Stimulated activated naive CD4-positive, alpha-beta T cell (primary cell): ENCODE measurements at places on chromosomes 11 and 22.

DNA sequence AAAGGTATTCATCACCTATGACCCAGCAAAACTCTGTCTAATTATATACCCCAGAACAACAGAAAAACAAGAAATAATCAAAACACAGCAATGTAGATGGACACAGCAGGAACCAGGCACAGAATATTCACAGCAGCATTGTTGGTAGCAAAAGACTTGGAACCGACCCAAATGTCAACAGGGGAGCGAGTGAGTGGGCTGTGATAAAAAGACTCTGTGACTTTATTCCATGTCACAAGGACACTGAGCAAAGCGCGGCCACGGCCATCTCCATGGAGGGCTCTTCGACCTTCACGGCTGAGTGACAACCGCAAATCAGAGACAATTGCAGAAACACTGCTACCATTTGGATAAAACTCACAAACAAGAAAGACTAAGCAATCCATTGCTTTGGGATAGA is 1373.1 kb downstream of the TBC1D22A start:
- DNase-seq: no peak

- DNase-seq: no peak
Observed at GRCh38 chr11:63595296-63595695, 18.9 kb downstream of the PLAAT3 start.

DNA sequence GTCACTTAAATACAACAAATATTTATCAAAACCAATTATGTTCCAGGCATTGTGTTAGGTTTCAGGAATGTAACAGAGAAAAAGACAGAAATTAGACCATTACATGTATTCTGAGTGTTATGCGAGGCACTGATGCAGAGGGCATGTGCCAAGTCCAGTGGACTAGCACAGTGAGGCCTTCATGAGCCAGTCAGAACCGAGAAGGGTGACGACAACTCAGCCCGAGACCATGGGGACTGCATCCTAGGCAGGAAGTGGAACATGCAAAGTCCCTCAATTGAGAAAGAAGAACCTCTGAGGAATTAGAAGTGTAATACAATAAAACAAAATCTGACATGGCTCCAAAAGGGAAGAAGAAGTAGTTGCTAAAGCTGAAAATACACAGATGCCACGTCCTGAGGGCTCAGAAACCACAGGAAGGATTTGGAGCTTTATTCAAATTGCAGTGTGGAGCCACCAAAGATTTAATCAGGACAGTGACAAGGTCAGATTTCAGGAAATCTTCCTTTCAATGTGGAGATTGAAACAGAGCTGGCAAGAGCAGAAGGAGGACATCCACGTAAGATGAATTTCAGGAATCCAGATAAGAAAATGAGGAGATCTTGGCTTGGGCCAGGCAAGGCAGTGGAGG is 529.6 kb downstream of the NTM start:
- DNase-seq: no peak

DNA sequence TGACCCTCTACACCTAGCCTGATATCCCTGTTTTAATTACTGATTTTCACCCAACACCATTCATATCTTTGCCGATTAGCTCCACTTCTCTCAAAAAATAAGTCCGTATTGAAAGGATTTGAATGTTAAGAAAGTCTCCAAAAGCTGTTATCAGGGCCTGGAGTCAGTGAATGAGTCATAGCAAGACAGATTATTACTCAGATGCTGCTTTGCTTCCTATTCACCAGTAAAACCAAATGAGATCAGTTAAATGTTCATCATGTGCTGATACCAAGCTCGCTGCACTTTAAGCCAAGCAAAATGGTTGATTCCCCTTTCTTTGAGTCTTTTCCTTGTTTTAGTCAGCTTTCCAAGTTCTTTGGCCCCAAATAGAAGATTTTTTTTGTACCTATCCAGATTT is 228.4 kb downstream of the FAT3 start:
- DNase-seq: no peak

GRCh38 chr22:40199852-40200251 is 22.1 kb downstream of the TNRC6B start:
- DNase-seq: no peak

DNA sequence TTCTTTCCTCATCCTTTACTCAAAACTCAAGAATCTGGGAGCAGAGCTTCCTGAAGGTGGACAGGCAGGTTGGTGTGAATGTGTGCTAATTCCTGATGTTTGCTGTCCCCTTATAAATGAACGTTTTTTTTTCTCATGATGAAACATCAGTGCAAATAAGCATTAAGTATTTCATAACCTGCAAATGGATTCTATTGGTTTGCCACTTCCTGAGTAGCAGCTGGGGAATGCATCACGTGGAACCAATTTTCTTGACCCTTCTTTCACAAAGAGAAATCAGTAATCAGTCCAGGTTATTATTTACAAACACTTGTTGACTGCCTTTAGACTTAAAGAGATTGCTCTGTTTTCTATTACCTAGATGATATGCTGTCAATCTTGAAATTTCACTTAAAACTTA is 40.1 kb upstream of the SCN3B start:
- no peak for DNase-seq

- DNase-seq: no peak
Observed at GRCh38 chr11:102407901-102408300, 44.7 kb downstream of the TMEM123 start.

DNA sequence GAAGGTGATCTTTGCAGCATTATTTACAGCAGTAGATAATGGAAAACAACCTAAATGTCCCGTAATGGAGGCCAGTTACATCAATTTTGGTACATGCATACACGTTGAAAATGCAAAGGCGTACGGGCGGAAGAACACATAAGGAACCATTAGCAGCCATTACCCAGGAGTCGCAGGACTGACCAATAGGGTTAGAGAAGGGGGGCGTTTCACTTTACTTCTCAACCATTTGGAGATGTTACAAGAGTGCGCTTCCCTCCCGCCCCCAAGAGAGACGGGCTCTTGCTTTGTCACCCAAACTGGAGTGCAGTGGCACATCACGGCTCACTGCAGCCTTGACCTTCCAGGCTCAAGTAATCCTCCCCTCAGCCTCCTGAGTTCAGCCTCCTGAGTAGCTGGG is 52.8 kb upstream of the SLC35C1 start:
- no peak for DNase-seq

DNA sequence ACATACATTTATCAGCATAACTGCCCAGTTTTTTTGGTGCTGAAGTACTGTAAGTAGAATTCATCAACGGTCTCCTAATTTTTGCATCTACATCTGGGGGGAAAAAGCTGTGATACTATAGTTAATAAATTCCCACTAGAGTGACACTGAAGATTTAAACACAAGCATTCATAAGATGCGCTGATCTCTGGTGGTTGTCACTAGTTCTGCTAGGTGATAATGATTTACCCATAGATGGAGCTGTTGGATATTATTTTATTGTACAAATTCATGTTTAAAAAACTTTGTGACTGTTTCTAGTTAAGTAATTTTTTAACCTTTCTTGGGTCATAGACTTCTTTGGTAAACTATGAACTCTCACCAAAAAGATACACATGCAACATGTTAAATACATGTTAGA is 106.6 kb downstream of the EMSY start:
- DNase-seq: no peak

GRCh38 chr11:5304046-5304445 is 2.3 kb upstream of the OR51B4 start:
- no peak for DNase-seq

DNA sequence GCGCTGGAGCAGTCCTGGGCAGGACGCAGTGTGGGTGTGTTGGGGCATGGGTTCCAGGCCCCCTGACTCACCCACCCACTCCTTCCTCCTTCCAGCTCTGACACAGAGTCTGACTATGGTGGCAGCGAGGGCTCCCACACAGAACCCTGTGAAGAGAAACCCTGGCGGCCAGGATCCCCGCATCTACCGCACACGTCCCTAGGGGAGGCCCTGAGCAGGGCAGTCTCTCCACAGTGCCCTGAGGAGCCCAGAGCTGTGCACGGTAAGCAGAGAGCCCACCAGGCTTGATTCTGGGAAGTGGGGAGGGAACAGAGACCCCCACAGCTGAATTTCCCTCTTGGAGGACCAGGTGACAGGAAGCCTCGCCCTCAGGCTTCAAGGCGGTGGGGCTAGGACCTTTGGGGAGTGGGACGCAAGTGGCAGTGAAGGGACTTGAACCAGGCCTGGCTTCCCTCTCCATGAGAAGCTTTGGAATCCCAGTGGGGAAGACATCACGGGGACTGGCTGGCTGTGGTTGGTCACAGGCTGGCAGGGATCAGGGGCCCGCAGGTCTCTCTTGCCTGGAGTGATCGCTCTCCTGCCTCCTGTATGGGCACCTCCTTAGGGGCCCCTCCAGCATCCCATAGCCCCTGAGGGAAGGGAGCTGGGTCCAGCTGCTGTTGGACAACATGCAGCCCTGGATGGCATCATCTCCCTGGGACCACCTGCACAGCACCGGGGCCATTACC is 96.4 kb upstream of the PARVA start:
- no peak for DNase-seq

DNA sequence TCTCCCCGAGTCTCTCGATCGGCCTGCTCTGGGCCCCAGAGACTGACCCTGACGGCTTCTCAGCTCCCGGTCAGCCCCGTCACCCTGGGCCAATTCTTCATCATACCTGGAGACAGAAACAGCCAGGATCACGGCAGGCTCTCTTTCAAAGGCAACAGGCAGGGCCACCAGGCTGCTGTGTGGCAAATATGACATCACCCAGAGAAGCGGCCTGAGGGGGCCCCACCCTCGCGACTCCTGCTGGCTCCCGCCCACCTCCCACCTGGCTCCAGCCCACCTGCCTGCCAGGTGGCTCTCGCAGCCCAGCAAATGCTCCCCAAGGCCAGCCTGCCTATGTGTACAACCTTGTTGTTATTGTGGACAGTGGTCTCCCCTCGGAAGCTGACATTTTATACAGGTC is 24.9 kb upstream of the PACSIN2 start:
- DNase-seq: no peak

DNA sequence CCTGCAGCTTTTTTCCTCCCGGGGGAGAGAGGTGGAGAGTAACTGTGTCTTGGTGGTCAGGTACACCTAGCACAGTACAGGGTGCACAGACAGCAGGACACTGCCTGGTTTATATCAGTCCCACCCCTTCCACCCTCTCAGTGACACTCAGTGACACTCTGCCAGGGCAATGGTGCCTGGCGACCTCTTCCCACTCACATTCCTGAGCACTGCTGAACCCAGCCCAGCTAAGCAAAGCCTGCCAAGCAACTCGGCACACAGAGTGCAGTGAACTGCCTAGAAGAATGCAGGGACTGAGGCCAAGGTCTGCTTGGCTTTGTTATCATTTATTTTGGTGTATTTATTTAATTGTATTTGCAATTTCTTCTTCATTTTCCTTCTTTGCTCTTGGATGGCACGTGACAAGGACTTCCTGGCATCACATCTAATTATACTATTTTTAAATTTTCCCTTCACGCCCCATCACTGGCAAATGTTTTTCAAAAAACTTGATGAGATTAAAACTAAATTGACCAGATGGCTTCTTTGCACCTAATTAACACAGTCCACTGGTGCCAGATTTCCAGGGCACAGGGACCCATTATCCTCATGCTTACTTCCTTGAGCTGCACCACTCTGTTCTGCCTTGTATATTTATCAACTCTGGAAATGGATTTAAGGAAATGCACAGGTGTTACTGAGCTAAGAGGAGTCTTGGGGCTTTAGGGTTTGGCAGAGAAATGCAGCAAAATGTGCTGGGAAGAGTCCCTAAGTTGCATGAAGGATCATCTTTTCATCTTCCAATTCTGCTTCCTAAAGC is 205.6 kb downstream of the ADAMTS15 start:
- DNase-seq: no peak

DNA sequence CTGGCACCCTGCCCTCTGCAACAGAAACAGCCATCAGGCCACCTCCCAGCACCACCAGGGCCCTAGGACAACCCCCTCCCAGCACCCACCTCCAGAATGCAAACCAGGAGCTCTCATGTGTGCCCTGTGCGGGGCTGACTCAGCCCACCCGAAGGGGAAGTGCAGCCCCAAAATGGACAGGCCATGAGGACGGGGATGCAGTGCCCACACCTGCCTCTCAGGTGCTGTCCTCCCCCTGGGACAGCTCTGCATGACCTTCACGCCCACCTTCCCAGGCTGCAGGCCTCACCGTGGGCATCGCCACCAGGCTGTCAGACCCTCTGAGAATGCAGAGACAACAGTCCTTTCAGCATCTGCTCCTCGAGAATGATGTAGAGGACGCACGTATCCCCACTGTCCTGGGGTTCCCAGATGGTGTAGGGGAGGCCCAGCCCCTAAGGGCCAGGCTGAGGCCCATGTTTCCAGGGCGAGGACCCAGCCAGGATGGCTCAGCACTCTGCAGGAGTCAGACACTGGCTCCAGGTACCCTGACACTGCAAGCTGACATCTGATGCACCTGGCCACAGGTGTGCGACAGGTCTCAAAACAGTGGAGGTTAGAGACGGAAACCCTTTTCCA is 13.5 kb downstream of the MOB2 start:
- DNase-seq: no peak

- no peak for DNase-seq
Observed at GRCh38 chr11:3854660-3854976, 846 bp upstream of the STIM1 start.

DNA sequence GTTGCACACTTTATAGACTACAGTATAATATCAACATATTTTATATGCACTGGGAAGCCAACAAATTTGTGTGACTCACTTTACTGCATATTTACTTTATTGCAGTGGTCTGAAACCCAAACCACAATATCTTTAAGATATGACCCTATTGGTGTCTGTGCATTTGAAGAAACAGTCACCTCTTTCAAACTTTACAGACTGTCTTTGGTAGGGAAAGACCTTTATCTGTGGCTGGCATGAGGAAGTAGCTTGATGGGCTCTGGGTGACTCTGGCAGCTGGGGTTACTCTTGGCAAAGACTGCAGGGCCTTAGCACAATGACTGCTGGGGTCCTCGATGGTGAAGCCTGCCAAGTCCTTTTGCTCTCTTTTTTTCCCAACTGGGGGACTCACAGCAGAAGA is 21.3 kb upstream of the ABTB2 start:
- no peak for DNase-seq

- DNase-seq: no peak
Observed at GRCh38 chr22:43197271-43197941, 10.5 kb upstream of the TTLL12 start.
